CD4-positive, alpha-beta T cell treated with Interleukin-10 for 1 hour (primary cell): ENCODE measurements at places on chromosomes 3 and 15.

GRCh38 chr15:40755812-40756208, 756 bp upstream of the RMDN3 start:
- DNase-seq = no peak

GRCh38 chr3:58355179-58355578, 22.5 kb downstream of the PXK start:
- no peak for DNase-seq

GRCh38 chr3:24616110-24616829, 121.6 kb upstream of the THRB start:
- DNase-seq = no peak

- DNase-seq = no peak
Measured at GRCh38 chr15:71201477-71201876, 86.2 kb downstream of the THSD4 start.

GRCh38 chr3:149186721-149187120, 34.9 kb downstream of the CP start:
- no peak for DNase-seq

DNA sequence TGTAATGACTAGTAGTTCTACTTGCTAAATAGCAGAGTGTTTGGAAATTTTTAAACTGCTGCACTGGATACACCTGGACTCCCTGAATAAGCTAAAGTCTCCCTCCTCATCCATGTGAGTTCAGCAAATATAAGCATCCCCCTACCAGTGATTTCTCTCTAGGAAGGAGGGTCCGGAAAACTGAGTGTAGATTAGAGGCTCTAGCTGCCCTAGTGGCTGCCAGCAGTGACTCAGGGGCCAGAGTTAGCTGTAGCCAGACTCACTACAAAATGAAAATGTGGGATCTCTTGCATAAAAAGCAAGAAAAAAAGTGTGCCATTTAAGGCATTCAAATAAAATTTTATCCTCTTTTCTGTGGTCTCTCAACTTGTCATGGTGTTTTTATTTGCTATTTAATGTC, 485.0 kb upstream of the ATP11B start:
- DNase-seq = no peak

GRCh38 chr3:98901119-98901391, 440 bp downstream of the DCBLD2 start:
- no peak for DNase-seq
